T follicular helper cell (primary cell): ENCODE measurements at places on chromosomes 6 and 20.

- DNase-seq = no peak
These were observed 289.6 kb downstream of the TBC1D7 start for GRCh38 chr6:13038741-13039190.

DNA sequence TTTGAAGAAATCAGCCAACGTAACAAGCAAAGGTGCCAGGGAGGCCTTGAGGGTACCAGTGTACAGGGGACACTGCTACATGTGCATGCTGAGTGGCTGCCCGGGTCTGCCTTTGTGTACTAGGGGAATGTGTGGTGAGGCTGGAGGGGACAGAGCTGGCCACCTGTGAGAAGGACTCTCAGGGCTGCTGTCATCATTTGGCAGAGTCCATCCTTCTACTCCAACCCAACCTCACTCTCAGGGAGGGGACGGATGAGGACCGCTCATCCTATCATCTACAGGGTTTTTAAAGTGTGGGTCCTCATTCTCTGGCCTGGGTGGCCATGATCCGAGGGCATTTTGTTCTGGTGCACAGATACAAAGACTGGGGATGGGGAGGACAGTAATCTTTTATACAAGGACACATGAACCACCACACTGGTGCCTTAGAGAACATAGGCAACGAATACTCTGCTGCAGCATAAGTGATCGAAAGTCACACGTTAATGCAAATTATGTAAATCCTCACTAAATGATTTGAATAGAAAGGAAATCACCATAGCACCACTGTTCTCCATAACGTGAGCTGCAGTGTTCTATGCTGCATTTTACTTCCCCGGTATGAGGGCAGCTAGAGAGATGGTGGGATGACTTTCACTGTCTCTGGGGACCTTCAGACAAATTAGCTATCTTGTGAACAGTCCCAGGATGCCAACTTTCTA, 181.4 kb downstream of the GMPR start:
- no peak for DNase-seq

DNA sequence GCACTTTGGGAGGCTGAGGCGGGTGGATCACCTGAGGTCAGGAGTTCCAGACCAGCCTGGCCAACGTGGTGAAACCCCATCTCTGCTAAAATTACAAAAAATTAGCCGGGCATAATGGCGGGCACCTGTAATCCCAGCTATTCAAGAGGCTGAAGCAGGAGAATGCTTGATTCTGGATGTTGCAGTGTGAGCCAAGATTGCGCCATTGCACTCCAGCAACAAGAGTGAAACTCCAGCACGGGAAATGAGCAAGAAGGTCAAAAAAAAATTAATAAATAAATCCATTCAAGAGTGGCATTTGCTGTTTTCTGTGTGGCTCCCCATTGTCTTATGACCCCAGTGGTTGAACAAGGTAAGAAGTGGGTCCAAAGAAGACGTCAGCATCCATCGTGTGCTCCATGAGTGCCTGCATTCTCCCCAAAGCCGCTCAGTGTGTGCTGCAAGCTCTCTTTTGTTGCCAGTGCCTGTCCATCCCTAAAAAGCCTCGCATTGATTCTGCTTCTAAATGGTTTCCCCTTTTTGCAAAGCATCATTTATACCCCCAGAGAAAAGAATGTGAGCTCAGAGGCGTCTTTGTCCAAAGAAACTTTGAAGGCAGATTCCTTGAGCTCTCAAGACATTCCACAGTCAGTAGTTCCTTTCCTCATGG, 38.8 kb upstream of the MAP3K4 start:
- DNase-seq = no peak

GRCh38 chr20:53174454-53174853, 202.3 kb downstream of the TSHZ2 start:
- no peak for DNase-seq

GRCh38 chr6:81465859-81466258, 286.6 kb downstream of the TENT5A start:
- DNase-seq = no peak

- DNase-seq = peak; percentile 54
These were observed at the start of gene RGL2 for GRCh38 chr6:33298773-33299236. Gene RGL2, minus strand, starts transcription at chr6:33298942. Its CDS starts 332 bp downstream, at chr6:33298610.

GRCh38 chr6:105733556-105734162, 330.8 kb upstream of the PREP start:
- DNase-seq = no peak

- no peak for DNase-seq
These were observed 54.8 kb downstream of the WDR27 start for GRCh38 chr6:169646906-169647567.

- peak; percentile 74 for DNase-seq
These were observed 100.0 kb downstream of the NOL4L start for GRCh38 chr20:32484958-32485769.

DNA sequence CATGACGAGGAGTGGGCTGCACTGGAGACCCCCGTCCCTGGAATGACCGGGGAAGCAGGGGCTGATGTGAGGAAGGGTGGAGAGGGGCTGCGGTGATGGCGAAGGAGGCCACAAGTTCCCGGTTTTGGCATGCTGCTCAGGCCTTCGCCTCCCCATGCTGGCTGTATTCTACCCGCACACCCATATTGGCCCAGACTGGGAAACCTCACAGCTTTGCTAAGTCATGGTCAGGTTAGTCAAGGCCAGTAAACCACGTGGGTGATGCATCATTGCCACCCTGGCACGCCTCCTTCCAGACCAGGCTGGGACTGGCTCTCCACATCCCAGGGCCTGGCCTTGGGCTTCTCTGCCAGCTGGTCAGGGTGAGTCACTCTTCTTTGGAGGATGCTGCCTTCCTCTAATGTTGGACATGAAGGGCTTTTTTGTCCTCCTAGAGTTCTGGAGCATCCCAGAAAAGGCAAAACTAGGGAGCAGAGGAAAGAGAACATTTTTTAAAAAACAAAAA, 53.8 kb downstream of the PCNA start:
- no peak for DNase-seq

DNA sequence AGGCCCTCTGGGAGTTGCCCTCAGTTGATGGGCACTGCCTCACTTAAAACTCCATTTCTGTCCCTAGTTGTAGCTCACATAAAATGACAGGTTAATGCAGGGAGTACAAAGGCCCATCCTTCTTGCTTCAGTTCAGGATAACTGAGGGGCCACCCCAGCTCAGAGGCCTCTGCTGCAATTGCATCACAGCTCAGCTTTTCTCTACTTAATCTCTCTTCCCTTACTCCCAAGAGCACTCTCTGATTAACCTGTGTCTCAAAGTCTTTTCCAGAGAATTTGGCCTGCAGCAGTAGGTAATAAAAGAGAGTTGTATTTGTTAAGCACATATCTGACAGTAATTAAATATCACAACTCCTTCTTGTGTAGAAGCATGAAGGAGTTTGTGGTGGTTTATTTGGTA, 40.9 kb upstream of the FLRT3 start:
- DNase-seq = no peak

- DNase-seq = no peak
These were observed 945 bp downstream of the TENT5A start for GRCh38 chr6:81751388-81752083.

DNA sequence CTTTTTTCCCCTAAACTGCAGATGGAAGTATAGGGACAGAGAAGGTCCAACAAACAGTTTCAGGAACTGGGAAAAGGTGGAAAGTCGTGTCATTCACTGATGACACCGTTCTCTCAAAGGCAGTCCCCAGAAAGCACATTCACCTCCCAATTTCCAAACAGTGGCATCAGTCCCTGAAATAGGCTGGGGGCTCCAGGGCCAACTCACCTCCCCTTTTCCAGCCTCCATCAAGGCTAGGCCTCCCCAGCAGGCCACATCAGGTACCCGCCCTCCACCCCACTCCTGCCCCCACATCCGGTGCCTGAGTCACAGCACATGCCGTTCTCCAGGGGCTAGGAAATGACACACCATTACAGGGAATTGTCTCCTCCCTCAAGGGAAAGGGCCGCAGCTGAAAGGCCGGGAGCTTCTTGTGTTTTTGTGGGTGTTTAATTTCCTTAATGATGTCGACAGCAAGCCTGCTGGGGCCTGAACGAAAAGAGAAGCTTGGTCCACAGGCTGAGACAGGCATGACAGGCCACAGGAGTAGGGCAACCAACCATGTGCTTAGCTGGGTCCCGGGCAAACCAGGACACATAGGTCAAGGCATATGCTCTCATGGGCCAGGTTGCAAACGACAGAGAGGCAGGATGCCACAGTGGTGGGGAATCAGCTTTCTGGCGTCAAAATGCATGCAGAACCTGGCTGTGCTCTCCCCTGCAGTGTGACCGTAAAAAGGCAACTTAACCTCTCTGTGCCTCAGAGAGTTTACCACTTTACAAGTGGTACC, 39.2 kb downstream of the ZMYND8 start:
- no peak for DNase-seq

DNA sequence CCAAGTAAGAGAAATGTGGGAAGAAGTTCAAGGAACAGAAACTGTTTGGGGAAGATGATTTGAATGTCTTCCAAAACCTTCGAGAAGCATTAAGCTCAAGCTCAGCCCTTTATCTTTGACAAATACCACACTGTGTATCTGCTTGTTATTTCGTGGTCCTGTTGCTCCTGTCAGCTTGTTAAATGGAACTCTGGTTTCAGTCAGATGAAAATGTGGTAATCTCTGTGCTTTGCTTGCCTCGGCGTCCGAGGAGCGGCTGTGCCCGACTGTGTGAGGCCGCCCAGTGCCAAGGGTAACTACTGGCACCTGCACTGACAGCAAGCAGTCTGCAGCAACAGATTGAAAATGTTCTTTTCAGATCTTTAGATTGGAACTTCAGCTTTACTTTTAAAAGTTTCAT, 577.9 kb upstream of the FLRT3 start:
- no peak for DNase-seq

- DNase-seq = no peak
These were observed 164.1 kb upstream of the ECI2 start for GRCh38 chr6:4299476-4299875.

DNA sequence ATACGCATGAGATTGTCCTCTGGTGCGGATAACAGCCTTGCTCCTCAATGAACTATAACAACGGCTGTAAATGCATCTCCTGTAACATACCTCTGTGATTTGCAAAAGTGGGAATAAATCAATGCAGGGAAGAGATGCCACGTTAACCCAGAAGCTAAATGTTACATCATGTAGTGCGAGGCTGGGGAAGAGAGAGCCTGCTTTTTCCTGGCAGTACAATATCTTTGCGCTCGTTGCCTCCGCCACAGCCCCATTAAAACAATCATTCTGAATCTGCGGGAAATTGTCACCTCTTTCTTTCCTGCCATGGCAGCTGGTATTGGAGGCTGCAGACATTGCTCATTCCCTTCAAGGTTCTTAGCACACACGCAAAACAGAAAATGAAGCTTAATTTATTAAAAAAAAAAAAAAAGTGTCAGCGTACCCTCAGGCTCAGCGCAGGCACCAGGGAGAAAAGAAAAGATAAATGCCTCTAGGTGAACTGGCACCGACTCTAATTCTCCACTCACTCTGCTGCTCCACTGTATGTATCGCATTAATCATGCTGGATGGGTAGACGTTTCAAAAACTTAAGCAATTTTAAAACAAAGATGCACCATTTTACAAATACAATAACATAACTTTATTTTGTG, 70.2 kb upstream of the TFB1M start:
- no peak for DNase-seq

DNA sequence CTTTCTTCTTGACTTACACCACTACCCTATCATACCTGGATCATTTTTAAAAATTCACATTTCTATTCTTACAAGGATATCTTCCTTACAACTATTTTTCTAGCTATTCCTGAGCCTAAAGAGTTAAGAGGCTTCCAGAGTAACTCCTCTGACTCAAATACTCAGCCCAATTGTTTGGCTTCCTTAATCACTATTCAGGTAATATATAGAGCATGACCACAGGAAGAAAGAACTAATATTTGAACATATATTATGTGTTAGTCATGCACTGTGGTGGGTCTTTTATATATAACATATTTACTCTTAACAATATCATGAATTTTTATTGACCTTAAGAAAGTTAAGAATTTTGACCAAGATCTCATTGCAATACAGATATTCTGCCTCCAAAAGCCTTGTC, 42.0 kb upstream of the ID4 start:
- no peak for DNase-seq

DNA sequence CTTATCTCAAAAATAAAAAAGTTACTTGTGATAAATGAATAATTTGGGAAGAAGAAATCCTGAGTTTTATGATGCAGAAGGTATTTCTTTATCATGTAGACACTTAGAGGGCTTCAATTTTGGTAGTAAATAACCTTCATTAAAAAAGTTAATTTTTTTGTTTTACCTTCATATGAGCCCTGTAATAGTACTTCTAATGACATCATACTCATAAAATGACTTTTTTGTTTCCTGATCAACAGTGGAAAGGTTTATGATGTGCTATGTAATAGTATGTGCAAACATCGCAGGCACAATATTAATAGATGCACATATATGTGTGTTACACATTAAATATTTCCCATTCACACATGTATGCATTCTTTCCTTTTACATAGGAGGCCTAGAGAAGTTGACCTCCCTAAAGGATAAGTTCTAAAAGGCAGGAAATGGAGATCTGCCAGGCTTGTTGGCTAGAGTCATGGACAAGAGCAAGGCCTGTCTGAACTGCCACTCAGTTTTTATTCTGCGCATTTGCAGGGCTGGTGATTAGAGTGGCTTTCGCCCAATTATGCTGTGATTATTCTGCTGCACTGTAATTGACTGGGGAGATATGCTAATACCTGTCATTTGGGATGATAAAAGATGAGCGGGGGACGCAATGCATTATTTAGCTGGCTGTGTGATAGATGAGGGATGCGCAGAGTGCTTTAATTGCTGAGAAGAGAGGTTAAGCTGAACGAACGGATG, 272.6 kb downstream of the TMEM242 start:
- no peak for DNase-seq

GRCh38 chr6:135162678-135163439, 18.2 kb upstream of the MYB start:
- DNase-seq = no peak

- DNase-seq = no peak
These were observed 69.5 kb downstream of the KCNB1 start for GRCh38 chr20:49412953-49413352.

DNA sequence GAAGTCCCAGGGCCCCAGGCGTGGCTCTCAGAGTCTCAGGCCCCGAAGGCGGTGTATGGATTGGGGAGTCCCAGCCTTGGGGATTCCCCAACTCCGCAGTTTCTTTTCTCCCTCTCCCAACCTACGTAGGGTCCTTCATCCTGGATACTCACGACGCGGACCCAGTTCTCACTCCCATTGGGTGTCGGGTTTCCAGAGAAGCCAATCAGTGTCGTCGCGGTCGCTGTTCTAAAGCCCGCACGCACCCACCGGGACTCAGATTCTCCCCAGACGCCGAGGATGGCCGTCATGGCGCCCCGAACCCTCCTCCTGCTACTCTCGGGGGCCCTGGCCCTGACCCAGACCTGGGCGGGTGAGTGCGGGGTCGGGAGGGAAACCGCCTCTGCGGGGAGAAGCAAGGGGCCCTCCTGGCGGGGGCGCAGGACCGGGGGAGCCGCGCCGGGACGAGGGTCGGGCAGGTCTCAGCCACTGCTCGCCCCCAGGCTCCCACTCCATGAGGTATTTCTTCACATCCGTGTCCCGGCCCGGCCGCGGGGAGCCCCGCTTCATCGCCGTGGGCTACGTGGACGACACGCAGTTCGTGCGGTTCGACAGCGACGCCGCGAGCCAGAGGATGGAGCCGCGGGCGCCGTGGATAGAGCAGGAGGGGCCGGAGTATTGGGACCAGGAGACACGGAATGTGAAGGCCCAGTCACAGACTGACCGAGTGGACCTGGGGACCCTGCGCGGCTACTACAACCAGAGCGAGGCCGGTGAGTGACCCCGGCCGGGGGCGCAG, at the start of gene HLA-A:
HLA-A (plus strand) TSS at position 258 of the 778 bp plus-strand sequence; CDS start at position 280, 22 bp downstream.
- peak; percentile 91 for DNase-seq

- no peak for DNase-seq
These were observed 85.7 kb downstream of the RFPL4B start for GRCh38 chr6:112432853-112433252.
